ENCODE measurements at places on chromosomes 7 and 10.

DNA sequence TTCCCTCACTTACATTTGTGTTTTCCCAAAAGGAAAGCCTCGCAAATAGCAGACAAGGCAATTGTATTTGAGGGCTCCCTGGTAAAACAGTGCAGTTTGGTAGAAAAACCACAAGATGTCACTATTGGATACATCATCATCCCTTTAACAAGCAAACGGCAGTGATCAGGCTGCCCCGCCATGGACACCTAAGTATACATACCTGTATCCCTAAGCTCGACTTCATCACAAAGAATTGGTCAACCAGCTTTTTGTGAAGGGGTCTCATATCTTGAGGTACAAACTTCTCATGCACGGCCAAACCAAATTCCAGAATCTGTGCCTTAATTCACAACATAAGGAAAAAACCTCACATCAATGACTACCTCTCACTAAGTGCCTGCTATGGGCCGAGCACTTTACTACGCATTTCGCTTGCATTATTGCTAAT, 179.5 kb upstream of the IMMP2L start:
- peak; percentile 29 for DNase-seq

DNA sequence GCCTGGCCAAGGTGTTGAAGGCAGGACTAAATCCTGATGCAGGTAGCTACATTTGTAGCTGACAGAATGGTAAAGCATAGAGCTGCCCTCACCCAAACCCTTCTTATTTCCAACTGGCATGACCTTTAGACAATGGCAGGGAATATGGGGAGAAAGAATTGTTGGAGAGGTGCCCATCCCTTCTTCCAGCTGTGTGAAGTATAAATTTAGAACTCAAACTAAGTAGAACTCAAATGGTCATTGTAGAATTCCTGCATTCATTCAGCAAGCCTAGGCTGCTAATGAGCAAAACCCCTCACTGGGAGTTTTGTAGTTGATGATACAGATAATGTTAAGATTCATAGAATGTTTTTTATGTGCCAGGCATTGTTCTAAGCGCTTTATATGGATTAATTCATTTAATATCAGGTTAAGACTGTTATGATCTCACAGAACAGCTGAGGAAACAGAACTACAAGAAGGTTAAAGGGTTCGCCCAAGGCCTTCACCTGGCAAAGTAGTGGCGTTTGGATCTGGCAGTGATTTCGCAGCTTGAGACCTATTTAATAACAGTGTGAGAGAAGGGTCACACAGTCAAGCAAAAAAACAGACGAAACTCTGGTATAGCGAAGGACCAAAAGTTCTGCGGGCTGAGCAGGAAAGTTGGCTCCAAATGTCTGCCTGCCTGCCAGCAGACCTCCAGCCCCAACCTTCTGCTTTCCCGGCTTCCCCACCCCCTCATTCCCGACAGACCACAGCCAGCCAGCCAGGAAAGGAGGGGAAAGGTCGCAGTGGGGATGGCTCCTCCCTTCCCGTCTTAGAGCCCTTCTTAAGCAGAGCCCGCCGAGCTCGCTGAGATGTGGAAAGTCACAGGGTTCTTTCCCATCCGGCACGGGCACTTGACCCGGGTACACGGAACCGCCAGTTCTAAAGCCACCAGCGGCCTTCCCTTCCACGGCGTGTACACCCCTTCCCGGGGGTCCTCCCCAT, 1.6 kb upstream of the HILPDA start:
- DNase-seq = no peak

DNA sequence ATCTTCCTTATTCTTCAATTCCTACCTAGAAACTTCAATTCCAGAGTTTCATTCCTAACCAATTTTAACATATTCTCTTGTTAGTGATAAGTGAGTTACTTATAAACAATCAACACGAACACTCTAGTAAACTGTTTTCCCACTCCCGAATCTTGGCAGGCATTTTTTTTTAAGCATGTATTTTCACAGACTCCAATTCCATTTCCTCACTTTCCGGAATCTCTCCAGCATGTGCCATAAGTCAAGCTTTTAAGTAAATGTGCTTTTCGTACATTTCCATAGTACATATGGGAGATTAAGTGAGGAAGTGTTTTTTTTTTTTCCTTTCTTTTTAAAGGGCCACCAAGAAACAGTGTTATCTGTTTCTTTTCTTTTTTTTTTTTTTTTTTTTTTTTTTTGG, 89.1 kb downstream of the FGFR2 start:
- no peak for DNase-seq

GRCh38 chr10:51302316-51302715, 228.0 kb downstream of the PRKG1 start:
- DNase-seq = no peak

DNA sequence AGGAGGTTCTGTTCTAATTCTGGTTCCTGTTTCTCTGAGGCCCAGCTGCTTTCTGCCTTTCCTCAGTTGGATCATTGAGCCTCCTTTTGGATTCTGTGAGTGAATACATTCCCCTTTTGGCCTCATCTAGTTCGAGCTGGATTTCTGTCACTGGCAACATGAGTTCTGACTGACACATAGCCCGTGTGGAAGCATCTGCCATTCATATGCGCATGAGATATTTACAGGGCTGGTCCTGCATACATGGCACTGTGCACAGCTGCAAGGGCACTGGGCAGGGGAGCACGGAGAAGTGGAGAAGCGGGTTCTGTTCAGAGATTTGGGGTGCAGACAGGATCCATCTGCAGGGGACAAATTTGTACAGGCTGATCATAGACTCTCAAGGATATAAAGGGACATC, 352.8 kb downstream of the RPS24 start:
- no peak for DNase-seq

GRCh38 chr10:61318429-61318828, 134.8 kb downstream of the TMEM26 start:
- DNase-seq = no peak

DNA sequence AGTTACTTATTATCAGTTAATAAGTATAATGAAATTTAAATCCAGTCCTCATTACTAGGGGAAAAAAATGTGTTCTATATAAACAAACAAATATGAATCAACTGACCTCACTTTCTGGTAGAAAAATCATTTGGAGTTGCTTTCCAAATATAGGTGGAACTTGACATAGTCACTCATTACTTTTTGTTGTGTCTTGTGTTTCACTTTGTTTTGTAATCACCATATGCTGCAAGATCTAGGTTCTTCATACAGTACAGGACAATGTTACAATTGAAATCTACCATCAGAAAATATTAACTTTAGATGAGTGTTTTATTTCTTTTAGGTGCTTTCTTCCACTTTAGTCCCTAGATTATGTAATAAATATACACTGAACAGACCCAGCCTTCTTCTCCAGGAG, 16.9 kb downstream of the TFEC start:
- no peak for DNase-seq

GRCh38 chr7:38838725-38839385, 70.1 kb downstream of the VPS41 start:
- no peak for DNase-seq

- no peak for DNase-seq
These were observed 6.4 kb upstream of the IRF5 start for GRCh38 chr7:128931190-128931798.

GRCh38 chr7:84820481-84820880, 366.4 kb downstream of the SEMA3D start:
- DNase-seq = no peak

GRCh38 chr7:52507546-52508255, 527.7 kb upstream of the POM121L12 start:
- DNase-seq = no peak

DNA sequence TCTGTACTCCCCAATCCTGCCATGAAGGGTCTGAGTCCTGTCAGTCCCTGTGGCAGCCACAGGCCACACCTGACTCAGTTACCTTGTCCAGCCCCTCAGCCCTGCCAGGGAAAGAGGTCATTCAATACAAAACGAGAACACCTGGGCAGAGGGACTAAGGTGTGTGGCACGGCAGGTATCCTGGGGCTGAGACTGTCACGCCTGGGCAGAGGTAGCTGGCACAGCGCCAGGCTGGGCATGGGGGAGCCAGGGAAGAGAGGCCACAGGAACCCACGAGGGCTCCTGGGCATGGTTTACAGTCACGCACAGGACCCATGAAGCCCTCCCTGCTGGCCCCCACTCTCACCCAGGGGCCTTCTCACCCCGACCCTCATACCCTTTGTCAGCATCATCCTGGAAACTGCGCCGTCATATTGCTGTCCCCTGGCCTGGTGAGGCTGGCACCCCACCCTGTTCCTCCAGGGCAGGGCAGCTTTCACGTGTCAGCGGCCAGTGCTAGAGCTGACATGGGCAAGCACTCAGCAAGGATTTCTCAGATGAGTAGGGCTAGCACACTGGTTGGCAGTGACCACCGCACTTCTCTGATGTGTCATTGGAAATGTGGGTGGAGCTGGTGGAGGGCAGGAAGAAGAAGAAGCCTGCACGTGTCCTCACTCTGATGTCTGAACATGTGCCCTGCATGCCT, 42.7 kb downstream of the LRRC18 start:
- no peak for DNase-seq

DNA sequence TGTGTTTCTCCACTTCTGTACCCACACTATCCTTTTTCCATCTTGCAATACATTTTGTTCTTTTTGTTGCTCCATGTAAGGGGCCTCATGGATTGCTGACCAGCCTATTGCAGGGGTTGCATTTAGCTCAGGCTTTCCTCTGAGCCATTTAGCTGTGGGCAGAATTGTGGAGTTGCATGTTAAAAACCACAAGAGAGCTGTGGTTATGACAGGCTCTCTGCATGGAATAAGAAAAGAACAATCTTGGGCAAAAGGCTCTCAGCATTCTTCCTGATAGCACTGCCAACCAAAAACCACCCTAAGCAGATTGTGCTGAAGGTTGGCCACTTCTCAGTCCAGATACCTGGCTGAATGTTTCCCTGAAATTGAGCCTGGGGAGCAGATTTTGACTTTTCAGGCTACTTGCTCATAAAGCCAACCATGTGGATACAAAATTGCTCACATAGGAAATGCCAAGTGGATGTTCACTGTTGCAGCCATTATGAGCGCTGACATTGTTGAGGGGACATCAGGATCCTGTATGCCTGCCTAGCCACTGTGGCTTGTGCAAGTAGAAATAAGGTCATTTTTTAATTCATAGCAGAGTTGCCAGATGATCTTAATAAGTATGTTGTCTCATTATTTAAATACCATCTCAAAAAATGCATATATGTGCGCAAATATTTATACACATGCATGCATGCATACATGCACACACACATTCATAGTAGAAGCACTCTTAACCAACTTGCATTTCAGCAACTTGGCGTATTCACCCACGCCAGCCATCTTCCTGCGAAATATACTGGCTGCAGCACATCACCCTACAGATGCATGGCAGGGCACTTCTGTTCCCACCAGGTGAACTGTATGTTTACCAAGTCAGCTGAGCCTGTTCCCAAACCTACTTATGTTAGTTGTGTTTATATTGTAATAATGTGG, 695.4 kb downstream of the LRMDA start:
- DNase-seq = no peak

DNA sequence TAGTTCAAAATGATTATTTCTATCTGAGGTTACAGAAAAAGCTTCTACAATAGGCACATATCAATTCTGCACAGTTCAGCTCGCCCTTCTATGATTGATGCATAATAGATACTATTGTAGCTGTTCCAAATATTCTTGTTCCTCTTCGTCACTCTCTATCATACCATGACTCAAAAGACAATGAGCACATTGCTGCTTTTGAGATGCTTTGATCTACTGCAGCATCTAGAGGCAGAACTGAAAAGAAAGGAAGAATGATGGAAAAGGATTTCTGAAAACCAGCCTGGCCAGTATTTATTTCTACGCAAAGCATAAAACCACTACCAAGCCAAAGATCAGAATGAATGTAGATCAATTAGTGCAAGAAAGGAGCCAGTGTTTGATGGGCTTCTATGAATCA, 59.3 kb upstream of the PLXDC2 start:
- DNase-seq = no peak

- DNase-seq = no peak
These were observed 2.5 kb upstream of the TACR2 start for GRCh38 chr10:69419096-69419743.

DNA sequence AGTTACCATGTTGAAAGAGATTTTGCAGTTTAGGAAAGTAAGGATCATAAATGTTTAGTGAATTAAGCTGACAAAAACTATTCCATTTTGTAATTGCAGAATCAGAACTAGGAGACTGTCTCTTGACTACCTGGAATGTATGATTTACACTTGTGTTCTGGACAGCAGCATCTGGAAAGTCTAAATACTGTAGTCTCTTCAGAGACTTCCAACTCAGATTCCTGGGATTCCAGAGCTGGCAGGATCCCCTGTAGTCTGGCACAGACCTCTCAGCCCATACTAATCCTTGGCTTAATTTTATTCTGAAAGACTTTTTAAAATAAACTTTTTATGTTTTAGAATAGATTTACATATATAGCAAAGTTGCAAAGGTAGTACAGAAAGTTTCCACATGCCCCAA, 452.7 kb downstream of the DPP6 start:
- no peak for DNase-seq

DNA sequence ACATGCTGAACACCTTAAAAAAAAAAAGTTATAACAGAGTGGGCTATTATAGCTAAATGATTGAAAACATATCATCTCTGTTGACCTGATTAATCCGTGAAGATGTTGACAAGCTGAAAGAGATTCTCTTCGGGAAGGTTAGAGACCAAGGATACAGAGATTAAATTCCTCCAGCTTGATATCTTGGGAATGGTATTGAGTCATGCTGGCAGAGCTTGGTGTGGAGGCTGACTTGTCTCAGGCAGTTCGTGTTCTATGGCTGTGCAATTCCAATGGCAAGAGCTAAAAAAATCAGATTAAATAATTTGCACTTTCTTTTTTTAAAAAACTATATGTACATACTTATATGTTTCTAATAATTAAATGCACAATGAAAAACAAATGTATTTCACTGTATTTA, 24.9 kb upstream of the CACNA2D1 start:
- DNase-seq = no peak

- DNase-seq = no peak
These were observed 204.3 kb downstream of the TWIST1 start for GRCh38 chr7:18913106-18913505.

- no peak for DNase-seq
These were observed 6.4 kb upstream of the CYP3A7 start for GRCh38 chr7:99741441-99741795.

- no peak for DNase-seq
These were observed 42.8 kb downstream of the MINDY3 start for GRCh38 chr10:15817409-15818046.

- no peak for DNase-seq
These were observed 3.4 kb upstream of the CCDC71L start for GRCh38 chr7:106664343-106664742.

- peak; percentile 61 for DNase-seq
These were observed 40.0 kb upstream of the SORBS1 start for GRCh38 chr10:95601116-95601719.

DNA sequence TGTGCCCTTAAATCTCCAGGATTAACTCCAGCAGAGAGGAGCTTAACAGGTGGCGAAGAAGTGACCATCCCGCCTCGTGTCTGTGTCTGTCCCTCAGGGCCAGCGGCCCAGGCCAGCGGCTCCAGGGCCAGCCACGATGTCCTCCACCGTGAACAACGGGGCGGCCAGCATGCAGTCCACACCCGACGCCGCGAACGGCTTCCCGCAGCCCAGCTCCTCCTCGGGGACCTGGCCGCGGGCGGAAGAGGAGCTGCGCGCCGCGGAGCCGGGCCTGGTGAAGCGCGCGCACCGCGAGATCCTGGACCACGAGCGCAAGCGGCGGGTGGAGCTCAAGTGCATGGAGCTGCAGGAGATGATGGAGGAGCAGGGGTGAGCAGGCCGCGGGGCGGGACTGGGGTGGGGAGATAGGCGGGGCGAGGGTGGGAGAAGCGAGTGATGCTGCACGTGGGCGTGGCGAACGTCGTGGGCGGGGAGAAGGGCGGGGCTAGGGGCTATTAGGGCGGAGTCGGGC, 33.3 kb downstream of the SRRM3 start:
- DNase-seq = peak; percentile 82

Measured in stimulated activated CD4-positive, alpha-beta T cell treated with anti-CD3 and anti-CD28 coated beads, Interleukin-2, amount 100 ng/mL, for 24 hours (primary cell).